ENCODE measurements at places on chromosomes 1 and 21.

GRCh38 chr1:234707641-234708040 is 97.7 kb upstream of the IRF2BP2 start:
- DNase-seq, result no peak

DNA sequence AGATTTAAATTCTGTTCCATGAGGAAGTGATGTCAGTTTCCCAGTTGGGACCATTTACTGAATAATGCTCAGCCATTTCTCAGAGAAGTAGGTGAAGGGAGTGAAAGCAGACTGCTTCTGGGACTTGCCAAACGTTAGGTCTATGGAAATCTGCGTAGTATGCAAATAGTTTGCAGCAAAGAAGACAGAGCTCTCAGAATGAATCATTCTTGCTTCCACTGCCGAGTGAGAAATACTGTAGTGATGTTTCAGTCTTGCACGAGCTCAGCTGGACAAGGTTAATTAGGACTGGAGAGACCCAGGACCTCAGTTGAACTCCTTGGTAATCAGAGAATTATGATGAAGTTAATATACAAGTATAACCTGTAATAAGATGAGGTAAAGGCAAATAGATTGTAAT is 317.7 kb upstream of the DAB1 start:
- DNase-seq, result no peak

DNA sequence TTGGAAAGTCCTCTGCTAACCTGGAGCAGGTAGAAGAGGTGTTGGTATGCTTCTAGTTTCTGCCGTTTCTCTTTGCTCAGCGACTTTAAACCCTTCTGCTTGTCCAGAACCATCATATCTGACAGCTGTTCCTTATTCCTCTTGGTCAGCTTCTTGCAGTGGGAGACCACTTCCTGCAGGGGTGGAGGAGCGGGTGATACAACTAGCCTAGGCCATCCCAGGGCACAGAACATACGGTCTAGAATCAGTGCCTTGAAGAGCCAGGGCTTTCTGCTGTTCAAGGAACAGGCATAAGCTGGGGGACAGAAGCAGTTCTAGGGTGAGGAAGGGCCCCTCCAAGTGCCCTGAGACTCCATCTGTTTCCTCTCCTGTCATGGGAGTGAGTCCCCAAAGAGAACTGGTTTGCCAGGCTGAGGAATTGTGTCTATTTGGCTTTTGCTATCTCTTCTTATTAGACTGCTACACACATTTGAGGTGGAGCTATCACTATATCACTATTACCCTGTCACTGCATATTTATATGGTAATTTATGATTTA is 32.5 kb downstream of the IQGAP3 start:
- no peak for DNase-seq

GRCh38 chr1:214952648-214953047 is 129.9 kb upstream of the KCNK2 start:
- no peak for DNase-seq

GRCh38 chr1:25467616-25468015 is 36.9 kb downstream of the MACO1 start:
- no peak for DNase-seq

GRCh38 chr21:16422702-16423101 is 692.9 kb downstream of the USP25 start:
- DNase-seq, result no peak

DNA sequence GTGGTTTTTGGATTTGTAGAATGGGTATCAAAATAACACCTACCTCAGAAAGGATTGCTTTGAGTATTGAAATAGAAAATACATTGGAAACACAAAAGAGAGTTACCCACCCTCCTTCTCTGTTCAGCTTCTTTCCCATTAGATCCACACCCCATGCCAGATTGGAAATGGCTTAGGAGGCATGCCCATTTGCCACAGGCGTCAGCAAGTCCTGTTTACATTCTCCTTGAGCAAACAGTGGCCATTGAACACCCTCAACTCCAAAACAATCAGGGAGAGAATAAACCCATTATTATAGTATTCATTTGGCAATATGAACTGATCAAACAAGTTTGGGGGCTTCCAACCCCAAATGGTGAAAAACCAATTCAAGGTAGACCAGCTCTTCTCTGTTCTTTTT is 2.4 kb downstream of the ELAPOR1 start:
- DNase-seq, result no peak

GRCh38 chr1:218426343-218426657 is 81.2 kb downstream of the TGFB2 start:
- no peak for DNase-seq

GRCh38 chr1:228205526-228206436 is 2.1 kb upstream of the OBSCN start:
- DNase-seq, result no peak

GRCh38 chr1:67759066-67759465 is 74.1 kb downstream of the GADD45A start:
- no peak for DNase-seq

DNA sequence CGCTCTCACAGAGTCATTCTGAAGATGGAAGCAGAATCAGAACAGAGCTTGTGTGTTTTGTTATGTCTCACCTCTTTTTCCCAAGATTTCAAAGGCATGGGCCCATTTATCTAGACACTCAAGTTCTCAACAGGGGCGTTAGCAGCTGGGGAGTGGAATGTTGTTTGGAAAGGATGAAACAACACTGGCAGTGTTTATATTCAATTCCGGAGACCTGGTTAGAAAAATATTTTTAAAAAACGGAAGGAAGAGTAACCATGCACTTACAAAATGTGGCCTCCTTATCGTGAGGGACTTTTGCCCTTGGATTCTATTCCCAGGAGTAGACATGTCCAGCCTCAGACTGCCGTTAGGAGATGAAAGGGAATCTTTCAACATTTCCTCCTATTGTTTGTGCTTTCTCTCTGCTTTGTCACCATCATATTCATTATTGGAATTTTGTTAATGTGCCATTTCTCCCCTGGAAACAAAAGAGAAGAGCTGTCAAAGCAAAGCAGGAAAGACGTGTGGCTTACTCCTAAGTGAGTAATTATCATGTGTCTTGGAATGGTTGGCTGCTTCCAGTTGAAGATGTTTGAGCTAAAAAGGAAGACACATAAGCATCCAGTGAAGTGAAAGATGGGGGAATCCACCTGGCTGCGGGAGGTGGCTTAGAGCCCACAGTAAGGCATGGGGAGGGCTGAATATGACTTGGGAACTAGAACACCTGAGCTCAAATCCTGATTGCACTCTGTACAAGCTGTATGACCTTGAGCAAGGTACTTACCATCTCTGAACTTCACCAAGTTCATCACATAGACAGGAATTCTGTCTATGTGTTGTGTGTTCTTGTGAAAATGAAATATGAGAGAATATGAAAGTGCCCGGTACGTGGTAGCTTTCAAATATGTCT is 71.7 kb upstream of the JUN start:
- no peak for DNase-seq

DNA sequence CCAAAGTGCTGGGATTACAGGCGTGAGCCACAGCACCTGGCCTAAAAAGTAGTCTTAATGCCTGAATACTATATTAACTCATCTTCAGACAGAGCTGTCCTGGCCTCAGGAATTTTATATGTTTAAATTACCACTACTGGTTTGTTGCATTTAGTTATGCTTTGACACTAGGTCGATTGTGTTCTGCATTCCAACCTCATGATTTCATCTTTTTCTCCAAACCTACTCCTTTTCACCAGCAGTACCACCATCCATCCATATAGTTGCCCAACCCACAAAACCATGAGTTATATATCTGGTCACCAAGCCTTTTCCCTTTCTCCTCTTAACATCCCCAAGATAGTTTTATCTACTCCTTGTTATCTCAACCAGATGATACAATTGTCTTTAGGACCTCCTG is 22.6 kb downstream of the FMO5 start:
- no peak for DNase-seq

GRCh38 chr1:180930687-180931086 is 18.0 kb downstream of the KIAA1614 start:
- DNase-seq, result no peak

GRCh38 chr1:221611656-221612046 is 130.2 kb downstream of the DUSP10 start:
- no peak for DNase-seq

- no peak for DNase-seq
Observed at GRCh38 chr1:86068271-86068721, 88.3 kb downstream of the COL24A1 start.

- no peak for DNase-seq
Observed at GRCh38 chr1:210702506-210702905, 373.8 kb downstream of the HHAT start.

GRCh38 chr1:87136607-87137341 is 191.9 kb upstream of the LMO4 start:
- no peak for DNase-seq

DNA sequence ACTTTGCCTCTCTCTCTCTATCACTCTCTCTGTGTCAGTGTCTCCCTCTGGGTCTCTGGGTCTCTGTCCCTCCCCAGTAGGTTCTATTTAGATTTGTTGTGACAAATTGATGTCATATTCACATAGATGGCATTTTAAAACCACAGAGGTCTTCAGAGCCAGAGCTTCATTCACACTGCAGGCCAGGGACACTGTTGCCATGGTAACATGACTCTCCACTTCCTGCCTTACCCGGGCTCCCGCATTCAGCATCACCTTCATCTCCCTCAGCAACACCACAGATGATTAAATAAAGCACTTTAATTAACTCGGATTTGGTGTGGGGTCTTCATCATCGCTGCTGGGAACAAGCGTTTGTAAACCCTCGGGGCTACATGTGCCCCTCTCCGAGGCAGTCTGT is 132.6 kb downstream of the ETS2 start:
- peak; percentile 33 for DNase-seq

GRCh38 chr1:39380036-39380435 is 111.4 kb upstream of the BMP8A start:
- no peak for DNase-seq

DNA sequence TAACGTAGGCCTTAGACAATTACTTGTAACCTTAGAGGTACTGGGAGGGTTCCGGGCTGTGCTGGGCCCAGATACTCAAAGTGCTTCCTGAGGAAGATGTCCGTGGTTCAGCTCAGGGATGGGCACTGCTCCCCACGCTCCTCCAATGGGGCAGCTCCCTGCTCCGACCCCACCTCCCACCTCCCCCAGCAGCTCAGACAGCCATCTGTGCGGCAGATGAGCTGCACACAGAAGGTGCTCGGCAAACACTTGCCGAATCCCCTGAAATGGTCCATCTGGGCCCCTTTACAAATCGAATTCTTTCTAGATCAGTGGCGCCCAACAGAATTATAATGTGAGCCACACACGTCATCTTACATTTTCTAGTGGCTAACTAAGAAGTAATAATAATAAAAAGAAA is 242.4 kb upstream of the RAB4A start:
- DNase-seq, result no peak

DNA sequence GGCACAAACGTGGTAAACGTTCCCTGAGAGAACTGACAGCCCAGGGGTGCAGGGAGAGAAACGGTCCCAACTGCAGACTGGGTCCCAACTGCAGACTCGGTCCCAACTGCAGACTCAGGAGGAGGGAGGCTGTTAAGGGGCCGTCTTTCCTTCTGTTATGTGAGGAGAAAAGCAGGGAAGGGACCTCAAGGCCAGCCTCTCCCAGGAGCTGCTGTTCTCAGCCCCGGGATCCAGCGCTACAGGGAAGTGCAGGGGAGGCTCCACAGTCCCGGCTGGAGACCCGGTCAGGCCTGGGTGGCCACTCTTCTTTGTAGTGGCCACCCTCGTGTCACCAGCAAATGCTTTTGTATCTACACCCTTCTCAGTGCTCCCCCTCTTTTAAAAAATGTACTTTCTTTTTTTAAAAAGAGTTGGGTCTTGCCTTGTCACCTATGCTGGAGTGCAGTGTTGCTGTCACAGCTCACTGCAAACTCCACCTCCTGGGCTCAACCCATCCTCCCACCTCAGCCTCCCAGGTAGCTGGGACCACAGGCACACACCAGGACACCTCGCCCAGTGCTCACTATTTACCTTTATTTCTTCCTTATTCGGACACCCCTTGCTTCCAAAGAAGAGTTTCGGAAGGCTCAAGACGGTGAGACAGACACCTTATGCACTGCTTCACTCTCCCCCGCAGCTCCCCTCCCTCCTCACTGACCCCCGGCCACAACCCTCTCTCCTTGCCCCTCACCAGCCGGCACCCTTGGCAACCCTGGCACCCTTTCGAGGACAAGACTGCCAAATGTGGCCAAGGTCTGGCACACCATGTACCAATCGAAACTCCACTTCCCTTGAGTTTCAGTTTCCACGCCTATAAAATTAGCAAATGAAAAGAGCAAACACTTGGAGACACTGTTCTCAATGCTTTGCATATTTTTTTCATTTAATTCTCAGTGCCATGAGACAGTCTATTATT is 21.8 kb downstream of the CAPN2 start:
- DNase-seq, result no peak

- DNase-seq, result no peak
Observed at GRCh38 chr1:54010415-54011117, 7.4 kb downstream of the LDLRAD1 start.

DNA sequence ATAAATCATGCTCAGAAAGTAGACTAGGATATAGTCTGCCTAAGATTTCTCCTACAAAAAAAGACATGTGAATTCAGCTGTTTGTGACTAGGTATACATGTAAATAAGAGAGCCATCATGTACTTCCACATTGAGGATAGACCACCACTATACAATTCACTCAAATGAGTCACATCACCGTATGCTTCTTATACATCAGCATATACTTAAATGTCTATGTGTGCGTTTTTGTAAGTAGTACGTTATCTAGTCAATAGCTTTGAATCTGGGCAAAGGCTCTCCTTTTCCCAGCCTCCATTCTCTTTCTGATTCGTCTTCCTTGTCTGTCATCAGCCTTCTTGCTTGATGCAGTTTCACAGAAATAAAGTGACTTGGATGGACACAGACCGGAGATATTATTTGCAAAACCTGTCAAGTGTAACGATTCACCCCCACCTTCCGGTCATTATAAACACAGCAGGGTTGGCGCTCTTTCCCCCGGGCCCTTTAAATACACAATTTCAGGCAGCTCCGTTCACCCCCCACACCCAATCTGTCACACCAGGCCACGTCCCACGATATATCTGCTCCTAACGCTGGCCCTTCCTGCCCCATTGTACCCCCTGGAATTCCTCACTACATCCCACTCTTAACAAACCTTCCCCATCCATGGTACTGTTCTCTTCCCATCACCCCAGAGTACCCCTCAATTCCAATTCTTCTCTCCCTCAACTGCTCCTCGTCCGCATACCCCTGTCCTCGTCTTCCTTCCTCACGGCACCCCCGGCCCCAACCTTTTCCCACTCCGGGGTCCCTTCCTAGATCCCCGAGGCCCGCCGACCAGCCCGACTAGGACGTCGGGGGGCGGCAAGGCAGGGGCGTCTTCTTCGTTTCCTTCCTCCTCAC is 636 bp downstream of the VAMP4 start:
- DNase-seq, result no peak

GRCh38 chr21:29342363-29342957 is 43.7 kb downstream of the BACH1 start:
- DNase-seq, result no peak
